Stimulated activated CD8-positive, alpha-beta memory T cell treated with anti-CD3 and anti-CD28 coated beads, Interleukin-7, amount 100 ng/mL, for 1 hour (primary cell): ENCODE measurements at places on chromosomes 5 and 9.

DNA sequence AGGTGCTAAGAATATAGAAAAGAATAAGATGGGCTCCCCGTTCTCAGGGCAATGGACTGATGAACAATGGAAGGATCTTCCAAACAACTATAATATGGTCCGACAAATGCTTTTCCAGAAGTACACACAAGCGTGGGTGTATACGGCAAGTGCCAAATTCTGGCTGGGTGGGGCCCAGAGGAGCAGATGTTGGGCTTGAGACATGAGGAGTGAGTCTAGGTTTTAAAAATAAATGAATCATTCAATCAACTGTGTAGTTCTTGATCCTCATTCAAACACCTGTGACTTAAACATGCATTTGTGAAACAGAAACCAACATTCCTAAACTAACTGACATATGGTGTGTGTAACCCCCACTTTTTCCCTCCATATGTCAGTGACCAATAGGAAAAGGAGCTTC is 47.9 kb downstream of the MFAP3 start:
- DNase-seq = no peak

DNA sequence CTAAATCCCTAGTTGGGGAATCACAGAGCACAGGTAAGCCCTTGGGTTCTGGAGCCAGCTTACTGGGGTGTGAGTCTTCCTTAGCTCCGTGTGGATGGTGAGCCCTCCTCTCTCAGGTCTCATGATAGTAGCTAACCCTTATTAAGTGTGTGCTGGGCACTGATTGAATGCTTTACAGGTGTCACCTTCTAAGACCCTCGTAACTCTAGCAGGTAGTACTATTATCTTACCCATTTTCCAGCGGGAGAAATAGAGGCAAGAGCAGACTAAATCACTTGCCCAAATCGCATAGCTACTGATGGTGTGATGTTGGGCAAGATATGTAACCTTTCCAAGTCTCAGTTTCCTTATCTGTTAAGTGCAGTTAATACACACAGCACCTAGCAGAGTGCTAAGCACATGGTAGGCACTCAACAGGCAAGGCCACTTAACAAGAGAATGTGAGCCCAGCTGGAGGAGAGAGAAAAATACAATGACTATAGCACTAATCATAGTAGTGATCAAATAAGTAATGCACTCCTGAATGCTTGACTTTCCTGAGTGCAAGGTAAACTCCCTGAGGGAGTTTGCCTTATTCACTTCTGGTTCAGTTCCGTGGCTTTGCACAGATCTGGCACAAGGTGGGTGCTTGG is at the start of gene DCANP1:
TSS of gene DCANP1 (minus strand) at position 51 of the 632 bp plus-strand sequence. CDS start 240 bp downstream, outside the sequence.
- no peak for DNase-seq

- DNase-seq = peak; percentile 27
These were observed 35.3 kb upstream of the CLPTM1L start for GRCh38 chr5:1380011-1380817.

GRCh38 chr5:122054266-122054665 is 23.8 kb downstream of the LOX start:
- no peak for DNase-seq

GRCh38 chr9:130512199-130512598 is 67.2 kb upstream of the FUBP3 start:
- no peak for DNase-seq

- DNase-seq = no peak
These were observed 2.0 kb downstream of the CDC14B start for GRCh38 chr9:96617439-96618185.
